ENCODE measurements at places on chromosomes 6 and 20.
A peak's percentile ranks its signal among the peaks of the same experiment; 100 is the strongest.

GRCh38 chr6:168035098-168035660 lies 37.7 kb downstream of the KIF25 start:
- peak; percentile 73 for DNase-seq

- DNase-seq, result no peak
Measured at GRCh38 chr6:81326881-81327561, 425.5 kb downstream of the TENT5A start.

- no peak for DNase-seq
Measured at GRCh38 chr6:89680150-89680549, 41.6 kb upstream of the LYRM2 start.

DNA sequence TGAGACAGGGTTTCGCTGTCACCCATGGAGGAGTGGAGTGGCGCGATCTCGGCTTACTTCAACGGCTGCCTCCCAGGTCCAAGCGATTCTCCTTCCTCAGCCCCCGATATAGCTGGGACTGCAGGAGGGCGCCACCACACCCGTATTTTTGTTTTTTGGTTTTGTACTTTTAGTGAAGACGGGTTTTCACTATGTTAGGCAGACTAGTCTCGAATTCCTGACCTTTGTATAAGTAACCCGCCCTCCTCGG lies 115.4 kb upstream of the BTN3A2 start:
- no peak for DNase-seq

DNA sequence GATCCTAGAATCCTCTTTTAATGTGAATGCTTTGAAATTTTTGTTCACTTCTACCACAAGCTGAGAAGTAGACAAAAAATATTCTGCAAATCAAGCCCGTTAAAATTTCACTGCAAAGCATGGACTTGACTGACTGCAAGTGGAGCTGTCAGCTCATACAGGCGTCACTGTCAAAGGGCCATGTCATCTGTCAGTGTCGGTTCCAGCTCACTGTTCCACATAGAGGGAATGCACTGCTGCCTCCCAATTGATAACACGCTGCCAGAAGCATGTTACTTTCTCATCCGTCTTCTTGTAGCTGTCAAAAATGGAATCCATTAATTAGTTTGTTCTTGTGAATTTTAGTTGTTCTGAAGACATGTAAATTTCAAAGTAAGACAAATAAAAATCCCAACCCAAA lies 50.4 kb upstream of the FBXL4 start:
- no peak for DNase-seq

- no peak for DNase-seq
Measured at GRCh38 chr20:18987781-18988360, 174.3 kb downstream of the SCP2D1 start.

DNA sequence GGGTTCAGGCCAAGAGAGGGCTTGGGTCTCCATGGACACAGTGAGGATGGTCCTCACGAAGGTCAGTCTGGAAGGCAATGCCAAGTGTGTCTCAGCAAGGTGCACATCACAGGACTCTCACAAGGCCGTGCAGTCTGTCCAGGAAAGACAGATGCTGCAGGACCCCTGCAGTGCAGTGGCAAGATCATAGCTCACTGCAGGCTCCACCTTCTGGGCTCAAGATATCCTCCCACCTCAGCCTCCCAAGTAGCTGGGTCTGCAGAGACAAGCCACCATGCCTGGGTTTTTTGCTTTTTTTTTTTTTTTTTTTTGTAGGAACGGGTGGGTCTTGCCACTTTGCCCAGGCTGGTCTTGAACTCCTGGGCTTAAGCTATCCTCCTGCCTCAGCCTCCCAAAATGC lies 26.4 kb downstream of the ZMYND8 start:
- no peak for DNase-seq

DNA sequence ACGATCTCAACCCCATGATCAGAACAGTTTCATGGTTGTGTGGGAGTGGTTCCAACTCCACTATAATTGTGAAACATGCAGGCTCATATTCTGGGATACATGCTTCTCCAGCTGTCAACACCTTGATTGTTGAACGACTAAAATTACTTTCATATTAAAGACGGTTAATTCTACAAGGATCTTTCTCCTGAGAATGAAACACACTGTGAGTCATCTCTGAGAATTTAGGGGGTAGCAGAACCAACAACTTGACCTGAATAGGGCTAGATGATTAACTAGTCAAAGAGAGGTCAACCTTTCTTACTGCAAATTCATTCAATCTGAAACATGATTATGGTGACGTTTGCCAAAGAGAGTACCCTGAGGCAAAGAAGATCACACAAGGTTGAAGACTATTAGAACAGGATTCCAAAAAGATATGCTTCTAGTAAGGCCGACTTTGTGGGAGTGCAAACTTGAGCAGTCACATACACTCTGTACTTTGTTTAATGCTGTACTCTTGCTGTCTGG lies 175.2 kb upstream of the CITED2 start:
- DNase-seq, result peak; percentile 66

DNA sequence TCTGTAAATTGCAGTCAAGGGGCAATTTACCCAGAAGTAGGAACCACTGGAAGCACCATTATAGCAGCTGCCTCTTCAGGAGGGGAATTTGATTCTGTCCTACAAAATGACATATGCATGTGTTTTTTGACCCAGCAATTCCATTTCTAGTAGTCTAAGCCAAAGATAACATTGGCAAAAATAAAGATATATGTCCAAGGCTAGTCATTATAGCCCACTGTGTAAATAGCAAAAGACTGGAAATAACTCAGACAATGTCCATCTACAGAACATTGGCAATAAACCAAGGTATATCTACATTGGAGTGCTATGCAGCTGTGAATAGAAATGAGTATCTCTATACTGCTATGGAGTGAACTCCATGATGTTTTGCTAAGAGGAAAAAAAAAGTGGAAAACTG lies 12.5 kb upstream of the PANK2 start:
- no peak for DNase-seq

GRCh38 chr6:149140137-149140909 lies 177.2 kb upstream of the TAB2 start:
- no peak for DNase-seq

DNA sequence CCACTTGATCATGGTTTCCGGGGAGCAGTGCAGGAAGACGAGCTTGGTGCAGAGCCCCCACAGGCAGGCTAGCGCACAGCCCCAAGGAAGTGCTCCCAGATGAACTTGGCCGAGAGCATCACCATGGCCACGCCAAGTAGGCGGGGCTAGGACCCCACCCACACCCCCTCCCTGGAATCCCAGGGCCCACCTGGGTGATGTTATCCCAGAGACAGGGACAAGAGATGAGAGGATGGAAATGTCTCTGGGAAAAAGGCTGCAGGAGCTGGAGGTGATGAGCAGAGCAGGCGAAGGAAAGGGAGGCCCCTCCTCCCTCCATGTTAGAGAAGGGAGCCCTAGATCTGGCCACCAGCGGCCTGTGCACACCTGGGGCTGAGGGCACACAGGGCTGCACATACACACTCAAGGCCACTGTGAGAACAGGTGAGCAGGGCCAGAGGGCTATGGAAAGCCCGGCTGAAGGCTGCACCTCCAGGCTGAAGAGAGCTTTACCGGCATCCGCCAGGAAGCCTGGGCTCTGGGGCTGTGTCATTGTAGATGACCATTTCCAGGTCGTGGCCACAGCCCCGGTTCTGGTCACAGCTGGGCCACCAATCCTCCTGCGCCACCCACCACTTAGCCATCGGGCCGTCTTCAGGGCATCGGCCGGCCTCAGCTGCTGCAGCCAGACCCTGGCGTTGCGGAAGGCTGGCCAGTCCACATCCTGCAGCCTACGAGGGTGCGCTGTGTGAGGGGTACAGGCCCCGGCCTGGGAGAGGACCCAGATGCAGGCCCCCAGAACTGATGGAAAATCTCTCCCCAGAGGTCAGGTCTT lies 24.9 kb downstream of the NPEPL1 start:
- no peak for DNase-seq

- peak; percentile 52 for DNase-seq
Measured at GRCh38 chr6:113857556-113858479, 673 bp downstream of the MARCKS start.

GRCh38 chr6:151065027-151065815 lies 174.5 kb upstream of the AKAP12 start:
- DNase-seq, result no peak

GRCh38 chr20:63171991-63172390 lies 43.9 kb downstream of the YTHDF1 start:
- no peak for DNase-seq

DNA sequence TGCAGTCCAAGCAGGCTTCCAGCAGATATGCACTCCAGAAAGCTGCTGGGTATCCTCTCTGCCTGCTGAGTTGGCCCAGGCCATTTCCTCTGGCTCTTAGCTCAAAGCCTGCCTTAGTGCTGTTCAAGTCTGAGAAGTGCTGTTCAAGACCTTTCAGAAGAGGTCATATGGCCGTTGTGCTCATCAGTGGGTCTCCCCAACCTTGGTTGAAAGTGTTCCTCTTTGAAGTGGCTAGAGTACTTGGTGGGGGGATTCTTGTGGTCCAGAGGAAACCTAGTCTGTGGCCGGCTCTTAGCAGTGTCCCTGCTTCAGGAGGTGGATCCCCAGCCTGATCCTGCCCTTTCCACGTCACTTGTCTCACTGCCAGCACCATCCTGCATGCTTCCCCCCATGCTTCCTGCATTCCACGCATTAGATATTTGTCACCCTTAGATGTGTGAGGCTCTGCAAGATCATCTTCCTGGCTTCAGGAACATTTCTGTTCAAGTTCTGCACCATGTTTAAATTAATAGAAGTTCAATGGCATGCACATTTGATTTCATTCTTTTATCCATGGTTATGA lies 105.0 kb downstream of the FIG4 start:
- peak; percentile 32 for DNase-seq

DNA sequence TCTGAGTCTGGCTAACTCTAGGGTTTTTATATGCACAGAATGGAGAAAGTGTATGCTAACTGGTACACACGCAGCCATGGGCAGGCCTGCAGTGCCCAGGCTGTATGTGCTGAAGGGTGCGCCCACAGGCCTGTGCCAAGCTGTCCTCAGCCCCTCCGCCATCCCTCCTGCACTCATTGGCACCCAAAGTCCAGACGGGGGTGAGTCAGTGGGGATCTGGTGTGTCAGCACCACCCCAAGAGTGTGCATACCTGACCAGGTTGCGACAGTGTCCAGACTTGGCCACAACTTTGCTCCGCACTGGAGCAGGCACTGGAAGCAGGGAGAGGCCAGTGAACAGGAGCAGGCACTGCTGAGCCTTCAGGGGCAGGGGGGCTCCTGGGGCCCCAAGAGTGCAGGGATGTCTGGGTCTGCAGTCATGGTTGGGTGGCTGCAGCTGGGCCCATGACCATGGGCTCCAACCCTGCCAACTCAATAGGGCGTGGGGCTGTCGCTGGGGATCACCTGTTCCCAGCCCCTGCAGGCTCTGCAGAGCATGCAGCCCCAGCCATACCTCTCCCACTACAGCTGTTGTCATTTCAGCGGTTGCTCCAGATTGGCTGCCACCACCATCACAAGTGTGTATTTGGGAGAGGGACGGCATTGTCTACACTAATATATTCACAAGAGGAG lies 717.8 kb downstream of the EPHA7 start:
- no peak for DNase-seq

DNA sequence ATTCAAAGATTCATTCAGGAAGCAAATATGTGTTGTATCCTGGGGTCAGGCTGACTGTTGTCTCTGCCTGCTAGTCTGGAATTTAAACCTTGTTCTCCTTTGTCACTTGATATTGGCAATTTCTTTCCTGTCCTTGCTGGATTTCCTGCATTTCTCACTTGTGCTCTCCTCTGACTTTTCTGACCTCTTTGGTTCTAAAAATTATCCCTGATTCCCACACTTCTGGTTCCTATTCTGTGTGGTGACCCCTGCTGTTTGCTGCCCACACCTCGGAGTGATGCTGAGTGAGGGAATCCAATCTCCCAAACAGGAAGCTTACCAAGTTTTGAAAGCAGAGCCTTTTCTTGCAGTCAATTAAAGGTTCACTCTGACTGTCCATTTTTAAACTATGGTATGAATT lies 345.3 kb downstream of the CDKAL1 start:
- DNase-seq, result peak; percentile 22

DNA sequence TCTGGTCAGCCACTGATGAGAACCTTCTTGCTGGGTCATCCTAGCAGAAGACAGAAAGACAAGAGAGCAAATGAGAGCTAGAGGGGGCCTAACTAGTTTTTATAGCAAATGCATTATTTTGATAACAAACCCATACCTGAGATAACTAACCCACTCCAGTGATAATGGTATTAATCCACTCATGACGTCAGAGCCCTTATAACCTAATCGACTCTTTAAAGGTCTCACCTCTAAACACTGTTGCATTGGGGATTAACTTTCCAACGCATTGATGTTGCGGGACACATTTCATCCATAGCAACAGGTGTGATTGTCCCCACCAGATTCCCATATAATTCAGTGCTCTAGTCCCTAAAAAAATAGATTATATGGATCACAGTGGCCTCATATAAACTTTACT lies 312.1 kb downstream of the HTR1B start:
- DNase-seq, result no peak

DNA sequence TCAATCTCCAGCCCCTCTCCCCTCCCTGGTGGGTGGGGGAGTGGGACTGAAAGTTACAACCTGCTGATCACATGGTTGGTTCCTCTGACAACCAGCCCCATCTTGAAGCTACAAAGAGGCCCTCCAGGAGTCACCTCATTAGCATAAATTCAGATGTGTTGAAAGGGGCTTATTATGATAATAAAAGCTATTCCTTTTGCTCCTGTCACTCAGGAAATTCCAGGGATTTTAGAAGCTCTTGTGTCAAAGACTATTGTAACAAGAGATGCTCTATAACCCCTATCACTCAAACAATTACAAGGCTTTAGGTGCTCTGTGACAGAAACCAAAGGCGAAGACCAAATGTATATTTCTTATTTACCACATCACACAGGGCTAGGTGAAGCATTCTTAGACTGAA lies 30.1 kb upstream of the MBOAT1 start:
- no peak for DNase-seq

- no peak for DNase-seq
Measured at GRCh38 chr6:62229231-62229630, 56.8 kb downstream of the KHDRBS2 start.

DNA sequence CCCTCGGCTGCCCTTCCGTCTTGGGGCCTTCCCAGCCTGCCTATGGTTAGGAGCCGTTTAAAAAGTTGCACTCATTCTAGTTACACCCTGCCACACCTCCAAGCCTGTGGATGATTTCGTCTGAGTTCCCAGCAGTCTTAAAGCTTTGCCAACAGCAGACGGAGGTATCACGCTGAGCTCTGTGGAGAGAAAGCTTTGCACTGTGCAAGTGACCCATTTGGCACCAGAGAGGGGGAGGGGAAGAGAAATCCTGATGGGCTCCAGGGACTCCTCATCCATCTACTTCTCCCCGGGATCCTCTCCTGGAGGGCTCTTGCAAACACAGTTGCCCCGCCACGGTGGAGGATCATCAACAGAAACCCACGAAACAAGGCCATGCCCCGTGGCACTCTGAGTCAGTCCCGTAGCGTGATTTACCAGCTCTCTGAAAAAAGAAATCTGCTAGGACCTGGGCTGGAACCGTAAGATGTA lies 98.8 kb upstream of the CITED2 start:
- peak; percentile 44 for DNase-seq
